Stimulated activated naive B cell treated with anti-CD40 and anti-IgM and Interleukin-4, amounts not matched to agents 10 μg/mL and 1 μg/mL and 100 μg/mL, for 72 hours (primary cell): ENCODE measurements at places on chromosomes 16 and 17.

DNA sequence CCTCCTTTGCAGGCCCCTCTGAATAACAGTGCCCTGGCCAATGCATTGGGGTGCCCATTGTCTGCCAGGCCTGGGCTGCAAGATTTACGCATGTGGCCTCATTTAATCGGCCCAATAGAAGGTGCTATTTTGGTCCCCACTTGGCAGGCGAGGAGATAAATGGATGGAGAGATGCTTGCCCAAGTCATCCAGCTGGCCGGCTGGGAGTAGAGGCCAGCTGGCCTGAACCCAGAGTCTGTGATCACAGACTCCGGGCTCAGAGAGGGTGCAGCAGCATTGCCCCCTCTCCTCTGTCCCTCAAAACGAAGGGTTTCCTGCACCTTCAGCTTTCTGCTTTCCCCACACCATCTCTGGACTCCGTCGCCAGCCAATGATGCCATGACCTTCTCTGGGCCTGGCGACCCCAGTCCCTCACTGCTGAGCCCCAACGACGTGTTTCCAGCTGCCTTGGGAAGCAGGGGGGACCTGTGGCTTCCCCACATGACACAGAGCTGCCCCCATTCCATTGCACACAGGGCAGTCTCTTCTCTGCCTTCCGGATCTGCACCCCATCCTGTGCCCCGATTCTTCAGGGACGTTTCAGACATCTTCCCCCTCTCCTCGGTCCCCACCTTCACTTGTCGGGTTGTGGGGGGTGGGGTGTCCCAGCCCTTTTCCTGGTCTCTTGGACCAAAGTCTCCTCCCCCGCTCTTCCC, 3.5 kb upstream of the ADGRG1 start:
- peaks cover 24% of the 10 kb centered on the region for H3K4me1 ChIP-seq
- no peak overlapping the region for H3K4me3 ChIP-seq
- DNase-seq: no peak

- no peaks in the 10 kb centered on the region for H3K36me3 ChIP-seq
- H3K27ac ChIP-seq: no peak overlapping the region
Measured at GRCh38 chr17:42429726-42430447, 6.8 kb upstream of the CAVIN1 start.

- no peaks in the 10 kb centered on the region for H3K27me3 ChIP-seq
- H3K36me3 ChIP-seq: peaks cover 2% of the 10 kb centered on the region
- no peak for DNase-seq
- no peak overlapping the region for H3K4me3 ChIP-seq
- no peaks in the 10 kb centered on the region for H3K4me1 ChIP-seq
Measured at GRCh38 chr17:27818401-27819105, 18.2 kb upstream of the NOS2 start.

- peak overlapping the region; percentile 94 for H3K27ac ChIP-seq
- H3K4me3 ChIP-seq: peak overlapping the region; percentile 78
- peak; percentile 58 for DNase-seq
- H3K4me1 ChIP-seq: peaks cover 17% of the 10 kb centered on the region
- no peaks in the 10 kb centered on the region for H3K27me3 ChIP-seq
Measured at GRCh38 chr17:77666881-77667395, 291.6 kb upstream of the TNRC6C start.

DNA sequence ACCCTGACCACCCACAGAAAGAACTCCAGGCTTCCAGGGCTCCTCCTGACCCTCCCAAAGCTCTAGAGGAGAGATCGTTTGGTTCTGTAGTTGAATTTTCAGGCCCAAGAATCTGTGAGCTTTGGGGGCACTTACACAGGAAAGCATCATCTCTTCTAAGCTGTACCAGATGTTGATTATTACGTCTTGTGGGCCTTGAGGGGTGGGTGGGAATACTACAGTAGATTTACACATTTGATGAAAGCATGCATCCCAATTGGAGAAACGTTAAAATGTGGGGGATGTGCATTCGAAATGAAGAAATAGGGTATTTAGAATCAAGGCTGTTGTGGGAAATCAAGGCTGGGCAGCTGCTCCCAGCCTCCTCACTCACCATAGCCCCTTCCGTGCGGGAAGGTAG, 61.9 kb downstream of the MGAT5B start:
- no peak overlapping the region for H3K27ac ChIP-seq
- H3K27me3 ChIP-seq: peaks cover 14% of the 10 kb centered on the region
- no peaks in the 10 kb centered on the region for H3K36me3 ChIP-seq
- no peak overlapping the region for H3K4me3 ChIP-seq
- no peaks in the 10 kb centered on the region for H3K4me1 ChIP-seq
- DNase-seq: no peak

DNA sequence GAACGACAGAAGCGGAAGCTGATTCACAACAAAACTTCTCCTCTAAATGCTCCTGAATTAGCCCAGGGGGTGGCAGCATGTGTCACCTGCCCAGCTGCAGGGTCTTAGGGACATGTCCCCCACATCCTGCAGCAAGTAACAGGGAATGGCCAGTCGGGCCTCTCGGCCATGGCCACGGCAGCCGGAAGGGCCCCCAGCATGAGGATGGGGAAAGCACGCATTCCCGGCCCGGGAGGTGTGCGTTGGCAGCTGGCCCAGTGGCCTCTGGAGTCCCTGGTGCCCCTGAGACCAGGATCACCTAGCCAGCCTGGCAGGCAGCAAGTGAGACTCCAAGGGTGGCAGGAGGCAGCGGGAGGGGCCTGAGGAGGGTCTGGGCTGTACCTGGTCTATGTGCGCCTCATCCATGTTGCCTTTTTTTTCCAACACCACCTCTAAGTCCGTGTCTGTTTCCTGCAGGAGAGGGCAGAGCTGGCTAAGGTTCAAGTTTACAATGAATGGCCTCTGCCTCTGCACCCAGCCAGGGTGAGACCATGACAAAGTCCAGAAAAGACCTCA, 7.0 kb downstream of the KNOP1 start:
- H3K4me1 ChIP-seq: peaks cover 16% of the 10 kb centered on the region
- no peak for DNase-seq
- peaks cover 48% of the 10 kb centered on the region for H3K36me3 ChIP-seq
- H3K27ac ChIP-seq: no peak overlapping the region
- H3K27me3 ChIP-seq: no peaks in the 10 kb centered on the region
- no peak overlapping the region for H3K4me3 ChIP-seq

- no peaks in the 10 kb centered on the region for H3K4me1 ChIP-seq
- no peak overlapping the region for H3K27ac ChIP-seq
- DNase-seq: no peak
- H3K27me3 ChIP-seq: peaks cover 25% of the 10 kb centered on the region
- H3K4me3 ChIP-seq: no peak overlapping the region
Measured at GRCh38 chr17:16599537-16599936, 30.5 kb upstream of the ZNF287 start.

DNA sequence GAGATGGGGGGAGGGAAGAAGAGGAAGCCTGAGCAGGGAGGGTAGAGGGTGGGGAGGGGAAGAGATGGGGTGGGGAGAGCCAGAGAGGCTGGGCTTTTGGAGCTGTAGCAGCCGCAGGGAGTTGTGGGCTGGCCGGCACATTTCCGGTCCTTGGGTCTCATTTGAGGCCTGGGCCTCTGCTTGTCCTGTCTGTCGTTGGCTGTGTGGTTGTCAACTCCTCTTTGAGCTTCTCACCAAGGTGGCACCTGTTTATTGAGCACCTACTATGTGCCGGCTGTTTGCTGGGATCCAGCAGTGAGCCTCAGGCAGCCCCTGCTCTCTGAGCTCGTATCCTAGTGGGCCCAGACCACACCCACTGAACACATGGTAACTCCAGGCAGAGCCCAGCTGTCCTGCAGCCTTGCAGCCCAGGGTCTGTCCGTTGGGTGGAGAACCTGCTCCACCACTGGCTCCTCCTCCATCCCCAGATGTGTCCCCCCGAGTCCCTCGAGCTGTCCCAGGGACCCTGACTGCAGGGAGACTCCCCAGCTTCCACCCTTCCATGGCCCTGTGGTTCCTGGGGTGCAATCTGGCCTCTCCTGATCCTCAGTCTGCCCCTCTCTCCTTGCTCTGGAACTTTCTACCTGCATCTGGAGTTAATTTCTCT, 164.9 kb downstream of the IRF8 start:
- no peaks in the 10 kb centered on the region for H3K36me3 ChIP-seq
- no peak overlapping the region for H3K4me3 ChIP-seq
- no peak for DNase-seq

- peaks cover 7% of the 10 kb centered on the region for H3K27me3 ChIP-seq
- DNase-seq: peak; percentile 49
- no peaks in the 10 kb centered on the region for H3K36me3 ChIP-seq
- peaks cover 11% of the 10 kb centered on the region for H3K4me1 ChIP-seq
Measured at GRCh38 chr17:7988750-7989178, 13.7 kb upstream of the GUCY2D start.

GRCh38 chr17:48067245-48067644, 19.1 kb downstream of the NFE2L1 start:
- H3K27me3 ChIP-seq: no peaks in the 10 kb centered on the region
- no peak overlapping the region for H3K4me3 ChIP-seq
- peaks cover 8% of the 10 kb centered on the region for H3K4me1 ChIP-seq
- peaks cover 25% of the 10 kb centered on the region for H3K36me3 ChIP-seq
- DNase-seq: no peak

DNA sequence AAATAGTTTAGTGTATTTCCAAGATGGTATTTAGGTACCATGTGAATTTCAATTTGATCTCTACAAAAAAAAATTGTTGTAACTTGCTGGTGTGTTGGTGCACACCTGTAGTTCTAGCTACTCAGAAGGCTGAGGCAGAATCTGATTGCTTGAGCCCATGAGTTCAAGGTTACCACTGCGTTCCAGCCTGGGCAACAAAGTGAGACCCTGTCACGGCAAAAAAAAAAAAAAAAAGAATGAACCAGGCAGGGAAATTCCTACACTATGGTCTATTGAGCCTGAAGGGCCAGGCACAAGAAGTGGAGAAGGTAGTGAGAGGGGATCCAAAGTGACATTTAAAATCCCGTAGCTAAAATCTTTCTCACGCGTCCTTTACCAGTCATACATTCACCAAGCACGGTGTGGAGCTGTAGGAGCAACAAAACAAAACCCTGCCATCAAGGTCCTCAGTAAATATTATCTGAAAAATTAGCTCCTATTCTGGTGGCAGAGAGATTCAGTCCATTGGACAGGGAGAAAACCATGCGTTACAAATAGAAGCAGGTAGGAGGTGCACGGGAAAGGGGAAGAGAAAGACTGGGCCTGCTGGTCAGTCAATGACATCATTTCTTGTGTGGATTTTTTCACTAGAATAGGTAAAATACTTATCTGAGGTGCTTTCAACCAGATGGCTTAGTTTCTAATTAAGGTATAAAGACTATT, 27.3 kb downstream of the TXNDC11 start:
- H3K4me1 ChIP-seq: peaks cover 40% of the 10 kb centered on the region
- H3K27ac ChIP-seq: peak overlapping the region; percentile 51
- no peak for DNase-seq
- H3K27me3 ChIP-seq: no peaks in the 10 kb centered on the region

GRCh38 chr17:80168371-80168770, 1.5 kb upstream of the CARD14 start:
- no peak overlapping the region for H3K27ac ChIP-seq
- H3K36me3 ChIP-seq: no peaks in the 10 kb centered on the region
- no peak overlapping the region for H3K4me3 ChIP-seq

DNA sequence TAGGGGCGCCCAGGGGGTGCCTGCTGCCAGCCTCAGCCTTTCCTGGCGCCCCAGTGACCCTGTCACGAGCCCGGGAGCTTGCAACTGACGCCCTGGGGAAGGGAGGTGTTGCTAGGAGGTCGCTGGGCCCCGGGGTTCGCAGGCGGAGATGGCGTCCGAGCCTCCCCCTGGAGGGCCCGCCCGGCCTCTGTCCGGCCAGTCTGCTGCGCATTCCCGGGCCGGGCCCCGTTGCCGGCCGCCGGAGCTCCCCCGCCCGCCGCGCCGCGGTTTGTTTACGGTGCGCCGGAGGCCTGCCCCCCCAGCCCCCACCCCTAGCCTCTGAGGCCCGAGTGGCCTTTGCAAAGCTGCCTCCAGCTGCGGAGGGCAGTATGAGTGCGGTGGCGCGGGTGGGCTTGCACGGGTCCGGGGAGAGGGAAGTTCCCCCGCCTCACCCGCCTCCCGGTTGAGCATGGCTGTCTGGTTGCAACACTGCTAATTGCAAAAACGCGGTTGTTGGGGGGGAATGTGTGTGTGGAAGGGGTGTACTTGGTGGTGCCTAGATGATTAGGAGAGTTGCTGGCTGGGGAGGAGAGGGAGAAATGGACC, 514 bp downstream of the THRA start:
- H3K4me3 ChIP-seq: peak overlapping the region; percentile 81
- DNase-seq: no peak
- no peaks in the 10 kb centered on the region for H3K36me3 ChIP-seq
- no peaks in the 10 kb centered on the region for H3K27me3 ChIP-seq
- peaks cover 47% of the 10 kb centered on the region for H3K4me1 ChIP-seq

DNA sequence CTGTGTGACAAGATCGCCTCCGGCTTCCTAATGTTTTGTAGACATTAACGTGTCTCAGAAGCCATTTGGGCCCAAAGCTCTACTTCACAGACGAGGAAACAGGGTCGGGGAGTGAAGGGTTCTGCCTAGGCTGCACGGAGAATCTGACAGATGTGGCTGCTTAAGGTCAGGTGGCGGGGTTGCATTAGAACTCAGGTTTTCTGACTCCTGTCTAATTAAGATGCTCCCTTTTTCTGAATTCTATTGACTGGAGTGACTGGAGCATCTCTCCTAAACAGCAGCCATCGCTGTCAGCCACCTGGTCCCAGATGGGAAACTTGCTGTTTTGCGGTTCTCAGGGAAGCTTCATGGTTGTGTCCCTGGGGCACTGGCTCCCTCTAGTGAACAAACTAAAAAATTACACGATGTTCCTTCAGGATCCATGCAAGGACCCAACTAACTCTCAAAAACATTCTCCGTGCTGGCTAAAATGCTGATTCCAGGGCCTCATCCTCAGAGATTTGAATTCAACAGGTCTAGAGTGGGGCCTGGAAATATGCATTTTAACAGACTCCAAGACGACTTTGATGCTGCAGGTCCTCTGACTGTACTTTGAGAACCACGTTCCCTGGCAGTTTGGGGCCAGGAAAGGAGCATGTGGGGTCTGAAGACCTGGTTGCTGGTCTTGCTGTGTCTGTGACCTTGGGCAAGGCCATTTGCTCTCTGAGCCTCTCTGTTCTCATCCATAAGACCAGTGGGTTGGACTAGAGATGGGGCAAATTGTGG, 117.4 kb downstream of the IRF8 start:
- peaks cover 25% of the 10 kb centered on the region for H3K27me3 ChIP-seq
- no peak overlapping the region for H3K27ac ChIP-seq
- H3K36me3 ChIP-seq: peaks cover 15% of the 10 kb centered on the region
- H3K4me1 ChIP-seq: peaks cover 34% of the 10 kb centered on the region
- peak; percentile 41 for DNase-seq

DNA sequence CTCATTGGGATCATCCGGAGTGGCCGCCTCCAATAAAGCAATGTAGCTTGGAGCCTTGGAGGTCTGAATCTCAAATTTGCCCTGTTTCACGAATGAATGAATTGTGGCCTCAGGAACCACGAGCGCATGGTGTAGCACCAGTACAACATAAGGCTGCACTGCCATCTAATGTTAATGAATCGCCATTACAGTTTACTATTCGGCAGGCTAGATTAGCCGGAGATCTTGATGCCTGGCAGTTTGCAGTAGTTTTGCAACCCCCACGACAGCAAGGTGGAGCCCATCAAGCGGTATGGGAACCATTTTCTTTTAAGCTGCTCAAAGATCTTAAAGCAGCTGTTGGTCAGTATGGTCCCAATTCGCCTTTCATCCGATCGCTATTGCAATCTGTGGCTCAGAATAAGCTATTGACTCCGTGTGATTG, 18.8 kb downstream of the ALOX15B start:
- H3K4me3 ChIP-seq: no peak overlapping the region
- H3K27ac ChIP-seq: no peak overlapping the region
